G401 (cell line): ENCODE measurements at places on chromosomes 5 and 9.

GRCh38 chr5:157874861-157875260, 15.9 kb upstream of the CLINT1 start:
- DNase-seq, result no peak

DNA sequence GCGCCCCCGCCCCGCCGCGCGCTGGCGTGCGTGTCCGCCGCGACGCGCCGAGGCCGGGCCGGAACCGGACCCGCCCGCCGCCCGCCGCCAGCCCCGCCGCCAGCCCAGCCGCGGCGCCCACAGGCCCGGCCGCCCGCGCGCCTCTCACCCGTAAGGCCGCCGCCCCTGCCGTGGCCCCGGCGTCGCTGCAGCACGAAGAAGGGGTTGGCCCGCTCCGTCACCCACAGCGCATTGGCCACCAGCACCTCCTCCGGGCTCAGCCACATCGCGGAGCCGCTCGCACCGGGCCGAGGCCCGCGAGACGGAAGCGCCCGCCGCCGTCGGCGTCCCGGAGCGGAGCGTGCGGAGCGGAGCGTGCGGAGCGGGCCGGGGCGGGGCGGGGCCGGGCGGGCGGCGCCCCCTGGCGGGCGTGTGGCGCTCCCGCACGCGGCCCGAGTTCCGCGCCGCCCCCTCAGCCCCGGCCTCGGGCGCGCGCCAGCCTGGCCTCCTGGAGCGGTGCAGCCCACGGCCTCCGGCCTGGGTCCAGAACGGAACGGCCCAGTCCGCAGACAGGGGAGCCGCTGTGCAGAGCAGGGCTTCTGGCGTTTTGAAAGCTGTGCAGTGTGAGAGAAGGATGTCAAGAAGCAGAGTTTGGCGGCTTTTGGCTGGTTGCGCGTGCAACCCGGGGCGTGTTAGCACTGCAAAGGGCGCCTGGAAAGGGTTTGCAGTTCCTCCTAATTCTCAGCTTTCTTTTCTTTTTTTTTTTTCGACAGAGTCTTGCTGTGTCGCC, at the start of gene TBC1D9B:
Gene TBC1D9B (minus strand): TSS at position 342 of the 769 bp plus-strand sequence. CDS start 76 bp downstream, at position 266.
- peak; percentile 69 for DNase-seq

- peak; percentile 78 for DNase-seq
These were observed 13.0 kb downstream of the SLC4A9 start for GRCh38 chr5:140372971-140373487.

- DNase-seq, result no peak
These were observed 26.8 kb downstream of the PAEP start for GRCh38 chr9:135588371-135588770.

DNA sequence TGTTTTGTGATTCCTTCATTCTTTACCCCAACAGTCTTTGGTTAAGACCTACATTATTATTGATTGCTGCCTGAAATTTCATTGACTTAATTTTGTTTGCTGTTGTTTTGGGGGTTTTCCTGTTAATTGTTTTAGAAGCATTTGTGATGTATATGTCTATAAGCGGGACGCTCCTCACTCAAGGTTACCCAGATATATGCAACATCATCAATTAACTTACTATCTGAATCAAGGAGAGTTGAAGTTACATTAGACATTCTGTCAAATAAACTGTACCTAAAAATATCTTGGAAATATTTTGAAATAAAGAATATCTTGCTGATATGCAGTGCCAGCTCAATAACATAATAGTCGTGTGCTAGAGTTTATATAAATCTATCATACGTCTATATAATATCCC, 125.9 kb upstream of the CDH18 start:
- no peak for DNase-seq

GRCh38 chr5:10323588-10324488, 16.1 kb upstream of the CMBL start:
- DNase-seq, result no peak

GRCh38 chr9:113875459-113876150, 504 bp upstream of the ZNF618 start:
- DNase-seq, result no peak

DNA sequence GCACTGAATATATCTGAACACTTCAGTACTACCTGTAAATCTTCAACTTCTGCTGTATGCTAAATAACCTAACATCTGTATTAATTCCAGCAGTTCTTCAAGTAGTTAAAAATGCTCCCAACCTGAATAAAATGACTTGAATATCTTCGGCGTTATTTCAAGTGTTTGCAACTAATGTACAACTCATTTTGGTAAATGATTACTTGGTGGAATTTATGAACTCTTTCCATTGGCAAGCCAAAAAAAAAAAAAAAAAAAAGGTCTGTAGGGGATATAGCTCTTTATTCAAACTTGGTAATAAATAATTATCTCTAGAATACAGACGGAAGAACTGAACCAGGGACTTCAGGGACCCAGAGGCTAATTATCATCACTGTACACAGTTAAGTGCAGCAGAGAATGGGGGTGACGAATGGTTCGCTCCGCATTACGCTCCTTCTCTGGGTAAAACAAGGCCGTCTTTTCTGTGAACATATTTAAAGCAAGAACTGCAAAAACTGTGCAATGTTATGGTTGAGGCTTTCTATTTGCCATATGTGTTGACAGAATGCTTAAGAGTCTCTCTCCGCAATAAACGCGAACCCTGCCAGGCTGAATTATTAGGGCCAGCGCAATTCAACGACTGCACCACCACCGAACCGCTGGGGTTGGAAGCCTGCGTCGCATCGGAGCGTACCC, 1.9 kb upstream of the ERBIN start:
- peak; percentile 12 for DNase-seq

DNA sequence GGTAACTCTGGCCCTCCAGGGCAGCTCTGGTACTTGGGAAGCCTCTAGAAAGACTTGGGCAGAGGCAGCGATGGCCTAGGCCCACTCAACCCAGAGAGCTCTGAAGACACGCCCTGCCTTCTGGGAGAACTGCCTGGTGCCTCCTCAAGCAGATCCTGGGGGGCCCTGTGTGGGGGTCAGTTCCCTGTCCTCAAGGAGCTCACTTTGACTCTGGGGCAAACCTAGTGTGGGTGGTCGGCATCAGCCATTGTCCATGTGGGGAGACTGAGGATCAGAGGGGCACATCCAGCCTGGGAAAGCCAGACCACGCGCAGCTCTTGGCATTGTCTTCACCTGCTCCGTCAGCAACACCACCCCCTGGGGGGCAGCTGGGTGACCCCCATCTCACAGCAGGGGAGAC, 28.0 kb downstream of the ABO start:
- DNase-seq, result no peak

DNA sequence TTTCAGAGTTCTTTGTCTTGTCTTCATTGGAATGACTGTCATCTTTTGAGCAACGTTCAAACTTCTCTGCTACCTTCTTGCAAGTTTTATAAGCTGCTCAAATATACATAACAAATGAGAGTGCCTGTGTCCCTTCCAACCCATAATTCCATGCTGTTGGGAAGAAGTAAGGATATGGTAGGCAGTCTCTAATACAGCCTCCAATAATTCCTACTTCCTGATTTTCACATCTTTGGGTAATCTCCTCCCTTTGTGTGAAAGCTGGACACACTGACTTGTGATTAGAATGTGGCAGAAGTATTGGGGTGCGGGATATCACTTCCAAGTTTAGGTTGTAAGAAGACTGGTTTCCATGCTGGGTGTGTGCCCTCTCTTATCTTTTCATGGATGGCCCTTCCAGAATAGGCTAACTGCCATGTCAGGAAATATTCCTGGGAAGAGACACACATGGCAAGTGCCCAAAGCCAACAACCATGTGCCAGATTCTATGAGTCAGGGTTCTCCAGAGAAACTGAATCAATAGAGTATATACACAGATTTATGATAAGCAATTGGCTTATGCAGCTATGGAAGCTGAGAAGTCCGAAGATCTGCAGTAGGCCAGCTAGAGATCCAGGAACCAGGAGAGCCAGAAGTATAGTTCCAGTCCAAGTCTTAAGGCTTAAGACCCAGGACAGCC, 531.3 kb downstream of the NTRK2 start:
- DNase-seq, result no peak

- no peak for DNase-seq
These were observed 51.0 kb downstream of the GNG10 start for GRCh38 chr9:111712369-111712768.

DNA sequence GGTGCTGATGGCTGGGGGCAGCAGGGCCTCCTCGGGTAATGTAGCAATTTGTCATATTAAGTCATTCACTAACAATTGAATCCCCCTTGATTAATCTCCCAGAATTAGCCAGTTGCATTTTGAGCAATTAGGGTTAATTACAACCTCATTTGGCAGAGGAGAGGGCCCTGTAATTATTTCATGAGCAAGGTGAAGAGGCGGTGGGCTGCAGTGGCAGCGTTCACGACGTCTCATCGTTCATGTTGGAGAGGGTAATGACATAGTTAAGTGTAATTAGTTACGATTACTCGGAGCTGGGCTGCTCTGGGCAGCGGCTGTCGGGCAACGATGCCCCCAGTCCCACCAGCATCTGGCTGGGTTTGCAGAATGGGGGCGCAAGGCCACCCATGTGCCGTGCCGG, 46.0 kb downstream of the NEK6 start:
- DNase-seq, result no peak

DNA sequence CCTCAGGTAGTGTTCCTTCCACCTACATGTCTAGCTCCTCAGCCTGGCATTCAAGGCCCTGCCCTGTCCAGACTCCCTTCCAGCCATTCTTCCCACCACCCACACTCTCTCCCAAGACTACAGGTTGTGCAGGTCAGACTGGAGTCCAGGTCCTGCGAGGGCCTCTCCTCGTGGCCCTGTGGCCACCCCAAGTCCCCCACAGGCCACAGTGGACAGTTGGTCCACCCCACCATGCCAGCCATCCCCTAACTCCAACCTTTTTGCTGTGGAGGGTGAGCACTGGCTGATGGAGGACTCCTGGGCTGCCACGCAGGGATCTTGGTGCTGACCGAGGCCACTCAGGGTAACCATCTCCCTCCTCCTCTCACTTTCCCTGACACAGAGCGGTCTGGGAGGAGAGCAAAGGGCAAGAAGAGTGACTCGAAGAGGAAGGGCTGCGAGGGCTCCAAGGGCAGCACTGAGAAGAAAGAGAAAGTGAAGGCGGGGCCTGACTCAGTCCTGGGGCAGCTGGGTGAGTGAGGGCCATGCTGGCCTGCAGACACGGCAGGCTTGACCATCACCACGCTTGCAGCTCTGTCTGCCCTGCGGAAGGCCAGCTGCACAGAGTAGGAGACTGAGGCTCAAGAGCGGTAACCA, 51.0 kb downstream of the JADE2 start:
- no peak for DNase-seq

- no peak for DNase-seq
These were observed 60.5 kb downstream of the PCSK5 start for GRCh38 chr9:75950998-75951397.

DNA sequence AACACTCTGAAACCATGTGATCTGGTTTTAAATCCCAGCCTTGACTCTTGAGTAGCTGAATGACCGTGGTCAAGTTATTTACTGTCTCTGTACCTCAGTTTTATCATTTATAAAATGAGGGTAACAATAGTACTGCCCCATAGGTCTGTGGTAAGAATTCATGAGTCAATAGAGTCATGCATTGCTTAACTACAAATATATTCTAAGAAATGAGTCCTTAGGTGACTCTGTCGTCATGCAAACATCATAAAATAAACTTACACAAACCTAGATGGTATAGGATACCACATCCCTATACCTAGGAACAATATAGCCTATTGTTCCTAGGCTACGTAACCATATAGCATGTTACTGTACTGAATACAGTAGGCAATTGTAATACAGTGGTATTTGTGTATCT, 20.3 kb upstream of the ABCA1 start:
- no peak for DNase-seq

DNA sequence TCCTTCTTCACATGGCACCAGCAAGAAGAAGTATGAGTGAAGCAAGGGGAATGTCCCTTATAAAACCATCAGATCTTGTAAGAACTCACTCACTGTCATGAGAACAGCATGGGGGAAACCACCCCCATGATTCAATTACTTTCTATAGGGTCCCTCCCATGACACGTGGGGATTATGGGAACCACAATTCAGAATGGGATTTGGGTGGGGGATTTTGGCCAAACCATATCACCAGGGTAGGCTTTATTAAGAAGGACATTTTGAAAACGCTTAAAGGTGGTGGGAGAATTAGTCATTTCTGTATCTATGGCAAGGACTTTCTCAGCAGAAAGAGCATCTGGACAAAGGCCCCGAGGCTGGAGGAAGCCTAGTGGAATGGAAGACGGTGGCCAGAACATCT, 100.2 kb upstream of the ADAMTS16 start:
- no peak for DNase-seq
